ENCODE measurements at places on chromosomes 11 and 22. TPM values are rescaled to one million over a fixed set of nuclear protein-coding genes. Genes with fewer than 3 reads are reported as not detected.

GRCh38 chr11:96648991-96649390 lies 259.2 kb downstream of the JRKL start:
- no peak for DNase-seq

- DNase-seq = no peak
These were observed 368.2 kb upstream of the CADM1 start for GRCh38 chr11:115872416-115872815.

The CHRDL2 gene
- polyA plus RNA-seq = 15.8 TPM

GRCh38 chr11:112941104-112941503 lies 20.1 kb upstream of the NCAM1 start:
- DNase-seq = no peak

DNA sequence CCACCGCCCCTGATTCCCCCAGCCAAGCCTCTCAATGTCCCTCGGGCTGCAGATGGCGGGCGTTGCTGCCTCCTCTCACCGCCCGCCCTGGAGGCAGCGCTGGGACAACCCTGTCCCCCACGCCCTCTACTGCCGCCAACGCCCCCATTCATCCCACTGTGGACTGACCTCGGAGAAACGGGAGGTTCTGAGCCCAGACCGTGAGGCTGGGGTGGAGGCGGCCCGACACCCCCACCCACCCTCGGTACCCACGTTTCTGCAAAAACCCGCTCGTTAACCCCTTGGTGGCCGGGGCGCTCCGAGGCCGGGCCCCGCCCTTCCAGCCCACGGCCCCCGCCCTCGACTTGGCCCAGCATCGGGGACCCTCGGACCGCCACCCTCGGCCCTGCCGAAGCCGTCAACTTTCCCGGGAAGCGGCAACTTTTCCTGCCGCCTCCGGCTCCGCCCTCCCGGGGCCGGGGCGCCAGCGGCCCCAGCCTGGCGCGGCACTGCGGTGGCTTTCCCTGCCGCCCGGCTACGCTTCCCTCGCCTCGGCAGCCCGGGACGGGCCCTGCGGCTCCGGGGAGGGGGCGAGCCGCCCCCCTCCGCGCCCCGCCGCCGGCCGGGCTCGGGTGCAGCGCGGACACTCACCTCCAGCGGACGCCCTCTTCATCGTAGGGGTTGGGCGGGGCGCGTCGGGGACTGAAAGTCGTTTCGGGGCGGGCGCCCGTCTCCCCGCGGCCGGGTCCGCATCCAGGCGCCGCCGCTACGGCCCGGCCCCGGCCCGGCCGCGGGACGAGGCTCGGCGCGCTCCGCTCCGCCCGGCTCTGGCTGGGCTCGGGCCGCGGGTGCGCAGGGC lies 458 bp downstream of the RTN4R start:
- no peak for DNase-seq

The KCNE3 gene
- polyA plus RNA-seq = 2.2 TPM

Data from liver (tissue), 10 donors.